ENCODE measurements at places on chromosomes 13 and 19.

DNA sequence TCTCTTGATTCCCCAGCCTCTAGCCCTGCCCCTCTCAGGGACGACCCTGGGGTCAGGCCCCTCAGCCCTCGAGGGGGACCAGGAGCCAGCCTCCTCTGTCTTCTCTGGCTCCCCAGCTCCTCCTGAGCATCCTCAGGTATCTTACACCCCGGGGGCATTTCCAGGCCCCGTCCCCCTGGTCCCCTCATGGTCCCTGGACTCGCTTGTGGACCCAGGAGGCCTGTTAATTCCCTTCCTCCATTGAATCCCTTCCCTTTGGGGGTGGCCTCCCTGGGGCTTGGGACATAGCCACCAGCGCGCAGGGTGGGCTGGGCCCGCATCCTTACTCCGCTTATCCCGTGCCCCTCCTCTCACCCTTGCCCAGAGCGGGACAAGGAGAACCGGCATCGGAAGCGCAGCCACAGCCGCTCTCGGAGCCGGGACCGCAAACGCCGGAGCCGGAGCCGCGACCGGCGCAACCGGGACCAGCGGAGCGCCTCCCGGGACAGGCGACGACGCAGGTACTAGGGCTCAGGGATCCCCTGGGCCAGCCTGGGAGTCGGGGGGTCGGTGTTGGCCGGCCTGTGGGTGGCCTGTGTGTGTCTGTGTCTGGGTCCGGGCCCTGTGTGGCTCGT is 4.1 kb downstream of the U2AF2 start:
- DNase-seq, result no peak

DNA sequence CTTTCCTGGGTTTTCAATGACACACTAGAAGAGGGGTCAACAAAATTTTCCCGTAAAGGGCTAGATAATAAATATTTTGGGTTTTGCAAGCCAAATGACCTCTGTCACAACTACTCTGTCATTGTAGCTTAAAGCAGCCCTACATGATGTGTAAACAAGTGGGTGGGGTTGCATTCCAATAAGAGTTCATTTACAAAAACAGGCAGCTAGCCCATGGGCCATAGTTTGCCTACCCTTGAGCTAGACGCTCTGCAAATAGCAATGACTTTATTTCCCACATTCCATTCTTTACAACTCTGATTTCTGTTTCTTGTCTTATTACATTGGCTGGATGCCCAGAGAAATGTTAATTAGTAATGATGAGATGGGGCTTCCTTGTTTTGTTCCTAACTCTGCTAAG is 76.0 kb downstream of the ZNF557 start:
- DNase-seq, result no peak

DNA sequence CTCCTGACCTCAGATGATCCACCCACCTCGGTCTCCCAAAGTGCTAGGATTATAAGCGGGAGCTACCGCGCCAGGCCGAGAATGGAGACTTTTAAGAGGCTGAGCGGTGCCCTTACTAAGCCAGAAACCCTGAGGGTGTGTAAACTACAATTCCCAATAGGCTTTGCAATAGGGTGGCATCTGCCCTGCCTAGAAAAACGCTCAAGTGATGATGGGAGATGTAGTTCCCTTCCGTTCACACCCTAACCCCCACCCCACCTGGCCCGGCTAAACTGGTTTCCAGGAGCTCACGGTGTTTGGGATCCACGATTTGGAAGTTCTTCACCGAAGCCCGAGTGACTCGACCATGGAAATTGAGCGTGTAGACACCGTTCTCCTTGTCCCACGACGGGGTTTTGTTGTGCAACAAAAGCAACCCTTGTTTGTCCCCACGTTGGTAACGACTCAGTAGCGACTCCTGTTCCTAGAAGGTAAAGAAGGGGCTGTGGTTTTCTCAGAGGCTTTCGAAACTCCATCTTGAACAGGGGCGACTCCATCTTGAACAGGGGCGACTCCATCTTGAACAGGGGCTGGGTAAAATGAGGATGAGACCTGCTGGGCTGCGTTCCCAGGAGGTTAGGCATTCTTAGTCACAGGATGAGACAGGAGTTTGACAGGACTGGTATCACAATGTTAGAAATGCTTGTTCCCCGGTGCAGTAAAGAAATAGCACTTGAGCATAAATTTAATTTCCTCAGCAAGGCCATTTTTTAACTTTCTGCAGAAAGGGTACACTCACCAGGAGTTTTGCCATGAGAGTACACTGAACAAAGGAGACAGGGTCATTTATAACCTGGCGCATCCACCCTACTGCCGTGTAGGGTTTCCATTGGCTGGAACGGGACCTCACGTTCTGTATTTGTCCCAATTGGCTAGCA is 9.8 kb downstream of the PPP1R15A start:
- no peak for DNase-seq

- DNase-seq, result no peak
Measured at GRCh38 chr13:111662895-111663294, 342.5 kb downstream of the TEX29 start.
